Activated T-cell treated with anti-CD3 and anti-CD28 coated beads for 24 hours (primary cell): ENCODE measurements at places on chromosomes 3 and 15.

- DNase-seq: no peak
Measured at GRCh38 chr3:68315964-68316363, 616.4 kb downstream of the TAFA4 start.

DNA sequence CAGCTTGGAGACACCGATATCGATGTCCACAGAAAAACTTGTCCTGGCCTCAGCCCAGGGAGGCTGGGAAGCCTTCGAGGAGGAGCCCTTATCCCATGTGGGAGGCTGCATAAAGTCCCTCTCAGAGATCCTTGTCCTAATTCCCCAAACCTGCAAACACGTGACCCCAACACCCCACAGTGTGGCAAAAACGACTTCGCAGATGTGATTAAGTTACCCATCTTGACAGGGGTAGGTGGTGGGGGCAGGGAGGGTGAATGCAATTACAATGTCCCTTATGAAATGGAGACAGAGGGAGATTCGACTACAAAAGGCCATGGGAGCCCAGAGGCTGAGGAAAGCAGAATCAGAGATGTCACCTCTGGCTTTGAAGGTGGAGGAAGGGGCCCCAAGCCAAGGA, 2.3 kb upstream of the TLR9 start:
- no peak for DNase-seq

DNA sequence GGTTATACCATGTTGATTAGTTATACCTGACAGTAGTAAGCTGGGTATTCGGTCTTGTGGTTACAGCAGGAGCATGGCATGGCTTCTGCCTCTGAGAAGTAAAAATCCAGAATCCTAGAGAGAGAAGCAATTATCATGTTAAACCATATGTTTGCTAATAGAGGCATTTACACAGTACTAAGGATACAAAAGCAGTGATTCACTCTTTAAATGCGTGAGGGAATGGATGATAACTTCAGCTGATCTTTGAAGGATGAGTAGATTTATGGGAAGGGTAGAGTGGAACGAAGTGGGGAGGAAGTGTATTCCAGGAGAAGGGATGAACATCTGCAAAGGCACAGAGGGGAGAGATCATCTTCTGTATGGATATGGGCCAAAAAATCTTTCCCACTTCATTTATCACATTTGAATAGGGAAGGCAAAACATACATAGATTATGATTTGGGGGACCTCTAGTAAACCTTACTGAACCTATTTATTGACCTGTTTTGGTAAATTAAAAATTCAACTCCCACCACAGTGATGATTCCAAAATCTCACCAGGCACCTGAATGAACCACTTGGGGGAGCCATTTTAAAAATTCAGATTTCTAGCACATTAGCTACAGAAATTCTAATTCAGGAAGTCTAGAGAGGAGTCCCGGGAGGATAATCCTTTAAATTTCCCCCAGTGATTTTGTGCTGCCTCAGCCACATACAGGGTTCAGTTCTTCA, 35.1 kb downstream of the IGSF10 start:
- DNase-seq: no peak

DNA sequence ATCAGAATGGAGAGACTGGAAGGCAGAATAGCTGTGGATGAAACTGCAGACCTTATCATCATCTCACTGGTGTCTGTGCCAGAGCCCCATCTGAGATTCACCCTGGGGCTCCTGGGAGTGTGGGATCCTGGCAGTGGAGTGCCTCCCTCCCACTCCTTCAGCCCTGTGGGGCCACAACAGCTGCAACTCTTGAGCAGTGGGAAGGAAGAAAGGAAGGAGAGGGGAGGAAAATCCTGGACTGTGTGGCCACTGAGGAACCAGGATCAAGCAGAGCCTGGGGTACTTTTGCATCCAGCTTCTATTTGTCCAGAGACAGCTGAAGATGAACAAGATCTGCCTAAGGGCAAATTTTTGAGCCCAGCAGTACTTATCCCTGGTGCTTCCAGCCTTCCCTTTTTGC, 13.1 kb upstream of the ALDH1A2 start:
- no peak for DNase-seq

DNA sequence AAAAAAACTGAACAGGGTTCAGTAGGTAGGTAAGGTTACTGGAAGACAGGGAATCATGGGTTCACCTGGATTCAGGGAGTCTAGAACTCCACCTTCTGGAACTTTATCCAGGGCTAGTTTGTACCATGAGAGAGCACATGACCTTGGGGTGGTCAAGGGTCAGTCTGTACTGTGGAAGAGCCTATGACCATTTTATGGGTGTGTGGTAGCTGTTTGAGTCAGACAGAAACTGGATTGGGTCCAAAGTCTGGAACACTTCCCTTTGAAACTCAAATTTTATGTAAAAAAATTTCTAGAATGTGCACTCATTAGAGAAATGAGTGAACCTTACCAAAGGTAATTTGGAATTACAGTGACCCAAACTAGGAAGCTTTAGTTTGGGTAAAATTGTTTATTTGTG, 486.0 kb upstream of the AGTR1 start:
- DNase-seq: no peak

- DNase-seq: no peak
Measured at GRCh38 chr15:94877833-94878232, 646.5 kb downstream of the MCTP2 start.

DNA sequence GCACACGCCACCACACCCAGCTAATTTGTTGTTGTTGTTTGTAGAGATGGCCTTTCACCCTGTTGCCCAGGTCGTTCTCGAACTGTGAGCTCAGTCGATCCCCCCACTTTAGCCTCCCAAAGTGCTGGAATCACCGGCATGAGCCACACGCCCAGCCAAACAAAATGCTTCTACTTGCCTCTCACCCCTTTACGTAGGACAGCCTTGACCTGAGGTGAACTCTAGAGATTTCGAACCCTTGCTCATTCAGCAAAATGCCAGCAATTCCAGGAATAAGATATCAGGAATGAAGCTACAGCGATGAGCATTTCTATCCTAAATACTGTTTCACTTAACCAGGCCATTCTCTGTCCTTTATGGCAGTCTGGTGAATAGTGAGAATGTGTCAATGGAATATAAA, 135.0 kb downstream of the LRRK1 start:
- no peak for DNase-seq

- DNase-seq: no peak
Measured at GRCh38 chr15:63915873-63916771, 82.4 kb upstream of the HERC1 start.

- DNase-seq: no peak
Measured at GRCh38 chr15:61339516-61339915, 110.4 kb upstream of the RORA start.

- DNase-seq: no peak
Measured at GRCh38 chr15:26631894-26632293, 141.0 kb downstream of the GABRB3 start.

DNA sequence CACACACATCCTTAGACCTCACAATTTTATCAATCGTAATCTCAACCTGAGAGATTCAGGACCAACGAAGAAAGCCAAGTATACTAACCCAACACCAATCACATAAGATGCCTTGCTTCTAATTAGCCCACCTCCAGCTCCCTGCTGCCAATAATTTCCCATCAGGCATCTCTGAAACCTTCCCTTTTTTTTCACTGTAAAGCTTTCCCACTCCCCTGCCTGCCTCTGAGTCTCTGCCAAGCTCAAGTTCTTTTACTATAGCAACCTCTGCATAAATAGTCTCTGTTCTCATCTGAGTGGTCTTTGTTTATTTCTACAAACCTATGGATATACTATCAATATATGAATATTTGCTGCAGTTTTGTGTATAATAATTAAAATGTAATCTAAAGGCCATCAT, 86.5 kb downstream of the PIK3CB start:
- no peak for DNase-seq
